ENCODE measurements at places on chromosomes 2 and 18.

DNA sequence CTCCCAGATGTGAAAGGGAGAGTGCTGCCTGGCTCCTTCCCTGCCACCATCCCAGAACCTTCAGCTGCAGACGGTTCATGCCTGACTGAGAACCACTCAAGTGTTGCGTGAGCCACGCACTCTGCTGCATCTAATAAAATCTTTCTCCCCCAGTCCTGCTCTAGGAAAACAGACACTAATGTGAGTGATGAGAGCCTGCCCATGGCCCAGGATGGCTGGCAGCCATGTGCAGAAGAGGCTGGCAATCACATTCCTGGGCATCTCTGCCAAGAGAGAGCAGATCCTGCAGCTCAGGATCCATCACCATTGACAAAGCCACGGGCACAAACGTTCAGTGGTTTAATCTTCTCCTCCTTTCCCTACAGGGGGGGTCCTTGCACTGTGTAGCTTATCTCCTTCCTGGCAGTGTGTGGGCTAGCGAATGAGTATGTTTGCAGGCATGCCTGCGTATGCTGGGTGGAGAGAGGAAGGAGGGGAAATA lies 477.5 kb downstream of the SLC4A3 start:
- no peak for DNase-seq

DNA sequence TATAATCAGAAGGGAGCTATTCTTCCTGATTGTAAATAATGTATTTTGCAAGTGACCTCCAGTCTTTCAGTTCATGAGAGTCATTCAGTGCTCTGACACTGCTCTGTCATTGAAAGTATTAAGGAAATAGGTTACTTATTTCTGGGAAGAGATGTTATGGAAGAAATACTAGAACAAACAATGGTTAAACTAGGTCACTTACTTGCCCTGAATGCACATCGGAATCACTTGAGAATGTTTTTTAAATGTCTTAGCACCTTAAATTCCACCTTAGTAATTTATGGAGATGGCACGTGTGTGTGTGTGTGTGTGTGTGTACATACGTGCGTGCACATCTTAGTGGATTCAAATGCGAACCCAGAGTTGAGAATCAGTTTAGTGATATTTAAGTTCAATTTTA lies 126.6 kb upstream of the KCNH7 start:
- no peak for DNase-seq

- no peak for DNase-seq
These were observed 91.0 kb downstream of the TGIF1 start for GRCh38 chr18:3540805-3541548.

DNA sequence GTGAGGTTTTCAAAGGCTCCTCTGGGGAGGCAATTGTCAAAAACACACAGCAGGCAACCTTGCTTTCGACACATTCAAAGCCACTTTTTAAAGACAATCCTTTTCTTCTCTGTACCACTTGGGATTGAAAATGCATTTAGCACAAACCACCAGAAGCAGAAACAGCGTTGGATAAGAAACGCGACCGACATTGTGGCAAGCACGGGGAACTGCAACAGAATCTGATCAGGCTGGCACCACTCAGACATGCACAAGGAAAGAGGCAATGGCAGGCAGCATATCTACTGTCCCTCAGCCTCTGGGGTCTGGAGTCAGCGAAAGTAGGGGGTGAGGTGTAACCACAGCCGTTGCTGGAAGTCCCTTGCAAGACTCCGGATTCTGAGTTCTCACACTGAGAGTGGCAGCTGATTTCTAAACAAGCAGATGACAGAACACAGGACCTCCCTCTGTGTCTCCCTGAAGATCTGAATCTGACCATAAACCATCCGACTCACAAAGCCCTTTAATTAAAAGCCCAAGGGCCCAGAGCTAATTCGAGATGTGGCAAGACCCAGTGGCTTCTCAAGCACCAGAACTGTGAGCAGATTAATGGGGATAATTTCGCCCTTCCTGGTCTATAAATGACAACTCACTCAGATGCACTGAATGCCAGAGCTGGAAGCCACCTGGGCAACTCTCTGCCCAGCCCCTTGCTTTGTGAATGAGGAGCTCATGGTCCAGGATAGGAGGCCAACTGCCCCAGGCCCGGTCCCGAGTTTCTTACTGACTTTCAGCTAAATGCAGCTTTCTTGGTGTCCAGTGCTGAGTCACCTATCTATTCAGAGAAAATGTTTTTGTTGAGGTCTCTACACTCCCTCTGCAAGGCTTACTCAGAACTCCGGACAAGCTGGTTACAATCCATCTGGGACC lies 29.6 kb downstream of the CYRIA start:
- no peak for DNase-seq

GRCh38 chr18:58241026-58241679 lies 197.1 kb downstream of the NEDD4L start:
- DNase-seq: no peak

DNA sequence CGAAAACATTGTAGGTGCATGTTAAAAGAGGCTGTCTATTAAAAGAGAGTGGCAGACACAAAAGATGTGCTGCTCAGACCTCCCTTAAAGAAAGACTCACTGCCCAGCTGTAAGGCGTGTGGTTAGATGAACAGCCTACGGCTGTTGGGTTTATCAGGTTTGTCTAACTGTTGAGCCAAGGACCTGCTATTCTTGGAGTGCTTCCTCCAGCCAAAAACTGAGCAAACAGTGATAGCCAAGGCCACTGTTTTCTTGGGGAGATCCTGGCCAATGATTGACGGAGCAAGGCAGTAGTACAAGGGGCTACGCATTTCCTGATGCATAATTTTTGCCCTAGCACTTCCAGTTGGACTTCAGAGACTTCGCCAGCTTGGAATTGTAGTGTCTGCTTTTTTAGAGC lies 1.4 kb upstream of the RAB3GAP1 start:
- no peak for DNase-seq

DNA sequence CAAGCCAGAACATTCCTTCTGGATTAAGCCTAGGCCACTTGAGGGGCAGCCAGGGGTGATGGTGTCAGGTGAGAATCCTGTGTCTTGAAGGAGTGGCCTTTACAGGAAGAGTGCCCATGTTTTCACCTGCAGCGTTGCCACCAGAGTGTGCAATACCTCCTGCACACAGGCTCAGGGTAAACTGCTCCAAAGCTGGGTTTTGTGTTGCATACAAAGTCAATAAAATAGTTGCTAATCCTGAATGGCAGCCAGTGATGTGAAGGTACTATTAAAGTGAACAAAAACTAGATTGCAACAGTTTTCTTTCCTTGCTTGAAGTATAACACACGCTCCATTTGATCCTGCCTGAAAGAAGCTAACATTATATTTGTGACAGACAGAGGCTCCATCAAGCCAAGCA lies 64.4 kb upstream of the NRP2 start:
- no peak for DNase-seq

DNA sequence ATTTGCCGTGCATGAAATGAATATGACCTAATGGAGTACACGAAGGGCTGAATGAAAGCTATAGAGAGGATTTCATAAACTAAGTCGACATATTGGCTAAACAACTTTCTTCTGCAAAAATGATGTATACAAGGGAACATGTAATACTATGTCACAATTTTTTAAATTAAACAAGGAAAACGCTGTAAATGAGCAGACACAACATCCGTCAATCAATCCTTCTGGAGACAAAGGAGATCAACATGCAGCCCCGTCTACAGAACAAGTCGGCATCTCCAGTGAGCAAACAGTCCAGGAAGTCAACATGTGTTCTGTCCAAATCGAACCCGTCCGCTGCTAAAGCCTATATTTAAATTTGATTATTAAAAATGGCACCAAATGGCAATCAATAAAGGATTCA lies 180.8 kb downstream of the TCF4 start:
- no peak for DNase-seq

GRCh38 chr2:240089306-240089705 lies 36.0 kb upstream of the OR6B3 start:
- no peak for DNase-seq

DNA sequence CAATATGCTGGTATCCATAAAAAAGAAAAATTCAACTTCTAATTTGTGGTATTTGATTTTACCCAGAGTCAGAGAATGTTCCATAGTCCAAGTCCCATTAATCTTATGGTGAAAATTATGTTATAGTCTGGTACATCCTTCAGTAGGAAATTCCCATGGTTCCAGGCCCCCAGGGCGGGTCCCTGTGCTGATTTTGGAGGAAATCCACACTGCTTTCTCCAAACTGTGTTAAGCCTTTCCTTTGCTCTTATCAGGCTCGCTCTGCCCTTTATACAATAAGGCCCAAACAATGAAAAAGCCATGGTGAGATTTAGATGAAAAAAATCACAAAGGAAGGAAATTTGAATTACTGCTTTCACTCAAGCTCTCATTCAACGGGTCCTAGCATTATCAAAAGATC lies 46.8 kb upstream of the DARS1 start:
- DNase-seq: no peak

DNA sequence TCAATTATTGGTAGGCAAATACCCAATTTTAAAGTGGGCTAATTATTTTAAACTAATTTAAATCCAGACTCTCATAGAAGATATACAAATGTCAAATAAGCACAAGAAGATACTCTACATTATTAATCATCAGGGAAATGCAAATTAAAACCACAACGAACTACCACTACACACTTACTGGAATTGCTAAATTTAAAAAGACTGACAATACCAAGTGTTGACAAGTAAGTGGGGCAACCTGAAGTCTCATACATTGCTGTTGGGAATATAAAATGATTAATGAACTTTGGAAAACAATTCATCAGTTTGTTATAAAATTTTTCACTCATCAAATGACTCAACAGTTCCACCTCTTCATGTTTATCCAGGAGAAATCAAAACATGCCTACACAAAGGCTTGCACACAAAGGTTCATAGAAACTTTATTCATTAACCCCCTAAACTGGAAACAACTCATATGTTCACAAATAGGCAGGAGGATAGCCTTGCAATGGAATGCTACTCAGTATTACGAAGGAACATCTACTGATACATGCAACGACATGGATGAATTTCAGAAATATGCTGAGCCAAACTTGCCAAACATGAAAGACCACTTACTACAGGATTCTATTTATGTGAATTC lies 120.8 kb downstream of the MCFD2 start:
- no peak for DNase-seq

- no peak for DNase-seq
These were observed 136.6 kb upstream of the ALKAL2 start for GRCh38 chr2:424306-425171.

DNA sequence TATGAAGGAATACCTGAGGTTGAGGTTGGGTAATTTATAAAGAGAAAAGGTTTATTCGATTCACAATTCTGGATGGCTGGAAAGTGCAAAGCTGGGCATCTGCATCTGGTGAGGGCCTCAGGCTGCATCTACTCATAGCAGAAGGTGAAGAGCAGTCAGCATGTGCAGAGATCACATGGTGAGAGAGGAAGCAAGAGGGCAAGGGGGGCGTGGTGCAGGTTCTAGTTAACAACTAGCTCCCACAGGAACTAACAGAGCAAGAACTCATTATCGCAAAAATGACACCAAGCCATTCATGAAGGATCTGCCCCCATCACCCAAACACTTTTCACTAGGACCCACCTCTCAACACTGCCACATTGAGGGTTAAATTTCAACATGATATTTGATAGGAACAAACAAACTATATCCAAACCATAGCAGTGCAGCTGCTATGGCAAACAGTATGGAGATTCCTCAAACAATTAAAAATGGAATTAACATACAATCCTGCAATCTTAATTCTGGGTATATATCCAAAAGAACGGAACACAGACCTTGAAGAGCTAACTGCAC lies 72.8 kb upstream of the LDLRAD4 start:
- no peak for DNase-seq

DNA sequence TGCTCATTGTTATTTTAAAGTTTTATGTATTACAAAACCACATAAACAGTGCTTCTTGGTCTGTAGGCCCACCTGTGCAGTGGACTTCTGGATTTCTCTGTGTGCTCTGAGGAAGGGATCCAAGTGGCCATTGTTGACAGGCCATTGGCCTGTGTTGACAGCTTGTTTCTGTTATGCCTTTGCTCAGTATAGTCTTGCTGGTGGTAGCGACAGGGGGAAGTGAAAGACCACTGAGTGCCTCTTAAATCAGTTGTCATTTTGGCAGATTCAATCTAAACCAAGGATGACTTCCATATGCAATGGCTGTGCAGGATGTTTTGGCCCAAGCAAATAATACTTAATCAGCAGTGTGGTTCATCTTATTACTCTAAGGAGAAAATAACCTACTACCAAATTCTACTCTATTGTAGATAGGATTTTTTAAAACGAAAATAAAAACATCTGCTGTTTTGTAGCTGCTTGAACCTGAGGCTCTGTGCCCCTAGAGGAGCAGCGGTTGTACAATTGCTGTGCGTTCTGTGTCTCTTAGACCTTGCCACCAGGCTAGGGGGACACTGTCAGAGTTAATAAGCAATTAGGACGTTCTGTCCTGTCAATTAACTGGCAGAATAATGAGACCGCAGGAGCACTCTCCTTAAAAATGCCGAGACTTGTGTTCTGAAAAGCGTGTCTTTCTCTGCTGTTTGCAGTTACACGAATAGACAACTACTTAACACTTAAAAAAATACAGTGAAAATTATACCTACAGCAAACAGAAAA lies 108.2 kb downstream of the RHBDD1 start:
- no peak for DNase-seq

- DNase-seq: no peak
These were observed 28.2 kb downstream of the LYPD1 start for GRCh38 chr2:132641819-132642218.

- DNase-seq: no peak
These were observed 94.7 kb downstream of the RTN4 start for GRCh38 chr2:54955358-54956110.

- DNase-seq: no peak
These were observed 34.6 kb downstream of the GULP1 start for GRCh38 chr2:188326290-188326668.

- no peak for DNase-seq
These were observed 70.2 kb upstream of the FOSL2 start for GRCh38 chr2:28322456-28322855.

- no peak for DNase-seq
These were observed 184.3 kb downstream of the GULP1 start for GRCh38 chr2:188475945-188476344.

DNA sequence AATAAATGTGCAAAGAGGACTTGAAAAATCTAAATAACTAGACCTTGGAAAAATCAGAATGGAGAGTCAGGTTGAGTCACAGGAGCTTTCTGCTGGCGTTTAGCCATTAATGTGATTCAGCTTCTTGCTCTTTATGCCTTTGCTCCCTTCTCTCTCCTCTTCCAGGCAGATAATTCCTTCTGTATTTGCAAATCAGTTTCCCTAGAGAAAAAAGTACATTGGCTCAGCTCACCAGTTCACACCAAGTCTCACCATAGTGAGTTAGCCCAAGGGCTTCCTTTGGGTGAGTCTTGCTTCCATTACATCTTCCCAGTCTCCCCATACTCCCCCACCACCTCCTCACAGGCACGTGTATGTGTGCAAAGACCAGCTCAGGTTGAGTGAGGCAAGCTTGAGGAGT lies 73.6 kb downstream of the CYBRD1 start:
- DNase-seq: no peak
